T-cell (primary cell): ENCODE measurements at places on chromosomes 11 and 22.

- DNase-seq = no peak
Measured at GRCh38 chr11:8285796-8286195, 22.1 kb upstream of the LMO1 start.

DNA sequence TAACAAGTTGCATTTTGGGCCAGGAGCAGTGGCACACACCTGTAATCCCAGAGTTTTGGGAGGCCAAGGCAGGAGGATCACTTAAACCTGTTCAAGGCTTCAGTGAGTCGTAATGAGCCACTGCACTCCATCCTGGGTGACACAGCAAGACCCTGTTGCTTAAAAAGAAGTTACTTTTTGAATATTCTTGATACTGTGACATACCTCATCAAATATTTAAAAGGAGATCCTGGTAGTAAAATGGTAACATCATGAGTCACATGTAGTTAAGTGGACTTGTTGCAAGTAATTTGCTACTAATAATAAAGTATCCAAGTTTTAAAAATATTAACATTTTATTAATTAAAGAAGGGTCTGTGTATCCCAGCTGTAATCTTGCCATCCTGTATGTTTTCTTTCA, 18.3 kb downstream of the HMGXB4 start:
- no peak for DNase-seq

- no peak for DNase-seq
Measured at GRCh38 chr11:76469141-76469540, 24.3 kb downstream of the EMSY start.

DNA sequence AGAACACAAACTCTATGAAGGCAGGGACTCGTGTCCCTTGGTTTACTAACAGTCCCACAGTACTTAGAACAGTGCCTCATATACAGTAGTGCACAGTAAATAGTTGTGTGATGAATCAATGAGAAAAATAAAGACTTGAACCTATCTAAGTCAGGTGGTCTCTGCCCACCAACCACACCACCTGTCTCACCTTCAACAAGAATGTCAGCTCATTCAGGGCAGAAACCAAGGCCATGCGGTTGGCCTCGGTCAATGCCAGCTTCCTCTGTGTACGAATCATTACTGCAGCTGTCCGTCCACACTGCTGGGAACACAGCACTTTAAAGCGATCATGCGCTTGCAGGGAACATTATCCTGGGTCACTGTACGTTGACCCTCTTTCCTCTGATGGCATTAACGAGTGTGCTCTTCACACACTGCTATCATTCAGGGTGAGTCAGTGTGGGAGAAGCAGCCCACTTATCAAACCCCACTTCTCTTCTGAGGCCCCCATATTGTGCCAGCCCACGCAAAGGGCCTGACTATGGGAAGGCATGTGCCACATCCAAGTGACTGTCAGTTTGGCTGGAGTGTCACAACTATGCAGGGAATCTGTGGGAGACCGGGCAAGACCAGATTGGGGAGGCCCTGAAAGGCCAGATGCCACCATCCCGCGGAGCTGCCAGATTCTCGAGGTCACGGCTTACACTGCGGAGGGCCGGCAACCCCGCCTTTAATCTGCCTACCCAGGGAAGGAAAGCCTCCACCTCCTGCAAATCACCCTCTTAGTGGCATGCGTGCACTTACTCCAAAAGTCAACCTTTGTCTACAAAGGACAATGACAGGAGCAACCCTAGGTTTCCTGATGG, 36.1 kb downstream of the LARGE1 start:
- no peak for DNase-seq

DNA sequence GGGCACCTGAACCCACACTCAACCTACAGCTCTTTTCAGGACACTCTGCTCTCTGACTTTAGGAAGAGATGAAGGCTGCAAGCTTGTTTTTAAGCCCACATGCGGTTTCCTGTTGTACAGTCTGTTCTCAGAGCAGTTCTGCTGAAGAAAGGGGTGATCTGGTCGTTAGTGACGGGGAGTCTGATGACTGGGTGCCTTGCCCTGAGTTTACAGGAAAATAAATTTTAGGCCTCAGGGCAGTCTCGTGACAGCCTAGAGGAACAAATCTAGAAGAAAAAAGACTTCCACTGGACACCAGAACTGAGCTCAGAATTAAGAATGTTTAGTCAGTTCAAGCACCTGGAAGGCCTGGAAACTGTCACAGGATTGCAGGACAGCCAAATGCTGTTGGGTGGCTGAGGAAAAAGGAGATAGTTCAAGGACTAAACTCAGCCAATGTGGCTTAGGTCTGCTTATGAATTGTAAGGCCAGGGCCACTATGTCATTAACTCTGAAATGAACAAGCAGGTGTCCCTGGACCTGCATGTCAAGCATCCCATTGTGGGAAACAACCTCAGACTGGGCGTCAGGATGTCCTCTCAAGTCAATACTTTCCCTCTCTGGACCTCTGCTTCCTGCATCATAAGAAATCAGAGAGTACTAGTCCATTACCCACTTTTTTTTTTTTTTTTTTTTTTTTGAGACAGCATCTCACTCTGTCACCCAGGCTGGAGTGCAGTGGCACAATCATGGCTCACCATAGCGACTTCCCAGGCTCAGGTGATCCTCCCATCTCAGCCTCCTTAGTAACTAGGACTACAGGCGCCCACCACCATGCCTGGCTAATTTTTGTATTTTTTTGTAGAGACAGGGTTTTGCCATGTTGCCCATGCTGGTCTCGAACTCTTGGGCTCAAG, 5.7 kb downstream of the PIK3IP1 start:
- DNase-seq = peak; percentile 66

- no peak for DNase-seq
Measured at GRCh38 chr11:116642902-116643301, 129.9 kb downstream of the BUD13 start.

DNA sequence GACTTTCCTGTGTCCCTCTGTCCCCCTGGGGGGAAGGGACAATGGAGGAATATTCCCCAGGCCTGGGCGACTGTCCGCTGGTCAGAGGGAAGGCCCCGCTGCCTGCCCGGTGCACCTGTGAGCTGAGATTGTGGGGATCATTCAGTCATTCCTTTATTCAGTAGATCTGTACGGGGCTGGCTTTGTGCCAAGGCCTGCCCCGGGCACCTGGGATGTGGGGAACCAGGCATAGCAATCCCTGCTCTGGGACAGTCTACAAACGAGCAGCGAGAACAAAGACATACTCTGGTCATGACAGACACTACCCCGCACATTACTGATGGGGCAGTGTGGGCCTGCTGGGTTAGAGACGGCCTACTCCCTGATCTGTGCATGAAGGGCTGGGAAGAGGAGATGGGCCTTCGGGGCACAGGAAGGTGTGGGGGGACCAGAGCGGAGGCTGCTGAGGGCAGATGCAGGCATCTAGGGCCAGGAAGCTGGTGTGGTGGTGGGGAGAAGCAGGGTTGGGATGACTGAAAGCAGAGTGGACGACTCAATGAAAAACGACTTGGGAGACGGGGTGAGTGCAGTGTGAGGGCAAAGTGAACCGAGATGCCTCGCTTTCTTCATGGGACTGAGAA, 1.8 kb upstream of the MYO7A start:
- no peak for DNase-seq

DNA sequence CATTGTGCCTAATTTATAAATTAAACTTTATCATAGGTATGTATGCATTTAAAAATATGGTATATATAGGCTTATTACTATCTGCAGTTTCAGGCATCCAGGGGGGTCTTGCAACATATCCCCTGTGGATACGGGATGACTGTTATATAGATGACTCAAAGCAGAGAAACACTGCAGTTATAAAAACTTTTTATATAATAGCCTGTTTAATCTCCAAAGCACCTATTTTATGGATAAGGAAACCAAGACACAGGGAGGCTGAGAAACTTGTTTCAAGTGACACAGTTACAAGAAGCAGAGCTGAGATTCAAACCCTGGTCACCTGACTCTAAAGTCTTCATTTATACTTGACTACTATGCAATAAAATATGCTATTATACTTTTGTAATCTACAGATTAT, 897.7 kb downstream of the KCNA4 start:
- no peak for DNase-seq

GRCh38 chr22:20479612-20480196, 15.9 kb downstream of the KLHL22 start:
- DNase-seq = no peak

- no peak for DNase-seq
Measured at GRCh38 chr11:69310934-69311766, 17.2 kb downstream of the MYEOV start.

DNA sequence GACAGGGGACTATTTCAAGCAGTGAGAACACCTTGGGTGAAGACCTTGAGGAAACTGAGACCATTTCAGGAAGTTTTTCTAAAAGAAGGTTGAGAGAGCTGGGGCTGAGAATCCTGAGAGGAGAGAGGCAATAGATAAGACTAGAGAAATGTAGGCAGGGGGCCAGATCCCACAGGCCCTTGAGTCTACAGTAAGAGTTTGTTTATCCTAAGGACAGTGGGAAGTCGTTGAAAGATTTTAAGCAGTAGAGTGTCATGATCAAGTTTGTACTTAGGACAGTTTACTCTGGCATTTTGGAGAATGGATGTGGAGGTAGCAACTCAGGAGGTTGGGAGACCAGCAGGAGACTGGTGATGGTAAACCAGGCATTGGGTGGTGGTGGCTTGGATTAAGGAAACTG, 17.1 kb downstream of the HSD17B12 start:
- no peak for DNase-seq

- peak; percentile 67 for DNase-seq
Measured at GRCh38 chr11:118046051-118046963, 30.6 kb upstream of the TMPRSS4 start.

GRCh38 chr22:22999523-22999922, 70.8 kb upstream of the GNAZ start:
- DNase-seq = no peak
